ENCODE measurements at places on chromosomes 3 and 15.
A peak's percentile ranks its signal among the peaks of the same experiment; 100 is the strongest.

DNA sequence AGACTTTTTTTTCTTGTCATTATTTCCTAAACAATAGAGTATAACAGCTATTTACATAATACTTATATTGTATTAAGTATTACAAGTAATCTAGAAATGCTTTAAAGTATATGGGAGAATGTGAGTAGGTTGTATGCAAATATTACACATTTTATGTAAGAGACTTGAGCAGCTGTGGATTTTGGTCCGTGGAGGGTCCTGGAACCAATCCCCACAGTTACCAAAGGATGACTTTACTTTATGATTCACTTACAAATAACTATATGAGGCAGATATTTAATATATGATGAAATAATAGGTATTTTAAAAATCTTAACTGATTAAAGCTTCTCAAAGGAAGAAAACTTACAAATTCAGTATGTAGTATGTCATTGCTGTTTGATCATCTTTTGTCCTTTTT, 56.3 kb downstream of the PPP2R3A start:
- DNase-seq, result no peak

DNA sequence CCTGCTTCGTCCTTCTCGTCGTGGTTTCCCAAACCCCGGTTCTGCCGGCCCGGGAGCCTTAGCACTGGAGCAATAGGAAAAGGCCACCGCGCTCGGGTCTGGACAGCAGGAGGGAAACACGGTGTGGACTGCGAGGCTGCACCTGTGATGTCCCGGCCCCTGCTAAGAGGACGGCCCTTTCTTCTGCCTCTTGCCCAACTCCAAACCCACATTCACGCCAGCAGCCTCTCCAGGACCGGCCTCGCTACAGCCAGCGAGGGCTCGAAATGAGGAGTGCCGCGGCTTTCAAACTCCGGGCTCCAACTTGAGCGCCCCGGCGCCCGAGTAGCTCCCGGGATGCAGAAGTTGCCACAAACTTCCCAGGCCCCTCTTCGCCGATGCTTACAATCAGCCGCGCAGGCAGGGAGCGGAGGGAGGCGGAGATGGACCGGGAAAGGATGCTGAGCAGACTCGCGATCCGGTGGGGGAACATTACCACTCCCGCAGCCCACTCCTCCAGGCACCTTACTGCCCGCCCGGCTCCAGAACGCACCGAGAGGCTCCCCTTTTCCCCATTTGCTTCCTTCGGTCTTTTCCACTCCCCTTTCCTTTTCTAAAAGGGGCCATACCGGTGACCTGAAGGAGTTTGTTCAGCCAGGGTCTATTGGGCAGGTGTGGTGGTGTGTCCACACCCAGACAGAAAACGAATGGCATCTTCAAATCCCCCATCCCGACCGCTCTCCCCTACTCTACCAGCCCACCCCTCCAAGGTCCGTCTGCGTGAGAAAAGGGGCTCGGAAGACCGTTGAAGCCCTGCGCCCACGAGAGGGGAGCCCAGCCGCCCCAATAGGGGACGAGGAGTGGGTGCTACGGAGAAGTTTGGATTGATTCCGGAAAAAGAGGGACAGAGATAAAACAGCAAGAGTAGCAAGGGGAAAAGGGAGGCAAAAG, 18.8 kb upstream of the SATB1 start:
- DNase-seq, result peak; percentile 19

DNA sequence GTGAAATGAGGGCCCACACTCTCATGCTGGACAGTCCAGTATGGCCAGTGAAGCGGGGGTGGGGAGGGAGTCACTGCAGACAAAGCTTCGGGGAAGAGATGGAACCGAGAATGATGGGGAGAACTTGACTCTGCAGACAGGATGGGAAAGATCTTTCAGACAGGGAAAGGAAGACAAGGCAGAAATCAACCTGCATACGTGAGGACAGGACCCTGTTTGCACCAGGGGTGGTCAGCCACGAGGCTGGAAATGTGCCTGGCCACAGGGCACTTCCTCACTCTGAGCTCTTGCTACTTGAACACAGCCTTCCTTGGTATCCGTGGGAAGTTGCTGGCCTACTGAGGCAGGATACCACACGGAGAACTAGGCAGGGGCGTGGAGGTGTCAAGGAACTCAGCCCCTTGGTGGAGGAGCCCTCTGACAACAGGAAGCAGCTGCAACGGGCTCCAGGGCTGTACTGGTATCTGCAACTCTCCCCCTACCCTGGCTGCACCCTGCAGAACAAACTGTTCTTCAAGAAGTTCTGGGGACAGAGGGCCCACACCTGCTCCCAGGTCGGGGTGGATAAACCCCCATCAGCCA, 9.3 kb upstream of the SRP14 start:
- no peak for DNase-seq

GRCh38 chr3:105647047-105647446, 221.8 kb downstream of the CBLB start:
- peak; percentile 11 for DNase-seq

DNA sequence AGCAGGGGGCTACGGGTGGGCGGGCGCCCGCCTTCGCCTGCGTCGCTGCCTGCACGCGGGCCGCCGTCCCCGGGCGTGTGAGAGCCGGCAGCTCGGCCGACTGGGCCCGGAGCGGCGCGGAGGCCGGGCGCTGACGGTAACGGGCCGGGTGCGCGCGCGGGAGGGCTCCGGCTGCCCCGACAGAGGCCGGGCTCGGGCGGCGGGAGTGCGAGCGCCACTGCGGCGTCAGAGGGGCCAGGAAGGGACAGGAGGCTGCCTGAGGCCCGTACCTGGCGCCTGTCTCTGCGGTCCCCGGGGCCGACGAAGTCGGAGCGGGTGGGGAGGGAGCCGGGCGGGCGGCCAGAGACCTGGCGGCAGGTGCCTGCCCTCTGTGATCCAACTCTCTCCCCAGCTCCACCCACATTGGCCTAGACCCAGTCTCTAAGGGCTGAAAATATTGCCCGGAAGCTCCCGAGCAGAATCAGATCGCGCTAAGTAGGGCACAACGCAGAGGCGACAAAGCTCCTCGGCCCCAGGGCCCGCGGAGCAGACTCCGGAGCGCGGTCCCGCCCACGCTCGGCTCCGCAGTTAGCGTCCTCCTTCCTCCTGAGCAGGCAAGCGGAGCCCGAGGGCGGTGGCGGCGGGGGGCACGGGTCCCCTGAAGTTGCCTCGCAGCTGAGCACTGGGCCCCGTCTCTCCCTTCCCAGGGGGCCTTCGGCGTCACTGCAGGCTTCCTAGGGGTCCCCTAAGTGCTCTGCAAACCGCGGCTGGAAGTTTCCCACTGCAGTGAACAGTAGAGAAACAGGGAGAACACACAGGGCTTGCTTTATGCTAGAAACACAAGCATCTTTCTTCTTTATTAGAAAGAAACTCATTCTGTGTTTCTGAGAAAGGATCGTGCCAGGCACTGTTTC, at the start of gene MAN2A2:
Gene MAN2A2, plus strand, starts transcription at position 463 of the 893 bp plus-strand sequence. CDS start 906 bp downstream, outside the sequence.
- DNase-seq, result peak; percentile 82

Measured in AG08396 (cell line).